ENCODE measurements at places on chromosomes 11 and 22.

DNA sequence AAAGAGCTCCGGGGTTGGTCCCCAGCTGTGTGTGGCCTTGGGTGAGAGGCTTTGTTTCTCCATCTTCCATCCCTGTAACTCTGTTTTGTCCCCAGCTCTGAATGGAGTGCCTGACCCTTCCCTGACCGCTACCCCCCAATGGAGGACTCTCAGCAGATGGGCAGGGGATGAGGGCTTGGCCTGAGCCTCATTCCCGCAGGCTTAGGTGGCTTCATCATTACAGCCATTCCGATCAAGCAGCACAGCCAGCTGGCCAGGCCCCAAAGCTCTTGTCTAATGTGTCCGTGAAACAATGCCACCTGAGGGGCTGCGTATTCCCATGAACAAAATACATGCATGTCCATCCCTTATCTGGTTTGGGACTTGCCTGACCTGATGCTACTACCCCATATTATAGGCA is 3.9 kb upstream of the CDC42EP2 start:
- no peak for DNase-seq

GRCh38 chr11:76820184-76820566 is 37.0 kb downstream of the TSKU start:
- no peak for DNase-seq

- peak; percentile 58 for DNase-seq
Observed at GRCh38 chr11:67439321-67440228, 2.1 kb upstream of the PTPRCAP start.

- peak; percentile 78 for DNase-seq
Observed at GRCh38 chr11:46295312-46296058, 18.0 kb downstream of the CREB3L1 start.

DNA sequence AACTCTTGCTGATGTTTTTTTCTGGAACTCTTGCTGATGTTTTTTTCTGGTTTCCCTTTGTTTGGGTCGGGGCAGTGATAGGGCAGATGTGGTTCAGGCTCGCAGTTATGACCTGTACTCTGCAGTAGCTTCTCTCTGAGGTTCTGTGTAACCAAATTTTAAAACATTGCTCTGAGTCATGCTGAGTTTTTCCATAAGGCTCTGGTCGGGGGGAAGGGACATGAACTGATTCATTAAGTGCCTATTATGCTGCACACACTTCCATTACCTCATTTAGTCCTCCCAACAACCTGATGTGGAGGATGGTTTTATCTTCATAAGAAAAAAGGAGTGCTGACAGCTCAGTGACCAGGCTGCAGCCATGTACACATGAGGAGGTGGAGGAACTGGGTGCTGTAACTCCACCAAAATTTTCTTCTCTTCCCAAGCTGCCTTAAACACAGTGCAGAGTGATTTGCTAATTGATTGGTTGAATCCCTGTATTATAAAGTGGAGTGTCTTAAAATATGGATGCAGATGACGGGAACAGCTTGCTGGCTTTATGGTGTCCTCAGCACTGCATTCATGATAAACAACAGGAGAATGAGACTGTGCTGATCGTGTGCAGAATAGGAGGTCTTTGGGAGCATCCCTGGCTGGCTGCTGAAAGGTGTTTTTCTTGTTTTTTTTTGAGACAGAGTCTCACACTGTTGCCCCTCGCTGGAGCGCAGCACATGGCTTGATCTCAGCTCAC is 19.1 kb downstream of the TNRC6B start:
- no peak for DNase-seq

Data from Ammon's horn (tissue), 1 donor.